ENCODE measurements at places on chromosomes 5 and 9.

- no peak for DNase-seq
Measured at GRCh38 chr5:130964231-130965202, 200.5 kb downstream of the HINT1 start.

- no peak for DNase-seq
Measured at GRCh38 chr9:27749838-27750237, 176.6 kb upstream of the C9orf72 start.

- no peak for DNase-seq
Measured at GRCh38 chr9:127778280-127779135, at the start of gene SH2D3C. TSS of gene SH2D3C (minus strand) at chr9:127778666. CDS start at chr9:127778627, 39 bp downstream.

DNA sequence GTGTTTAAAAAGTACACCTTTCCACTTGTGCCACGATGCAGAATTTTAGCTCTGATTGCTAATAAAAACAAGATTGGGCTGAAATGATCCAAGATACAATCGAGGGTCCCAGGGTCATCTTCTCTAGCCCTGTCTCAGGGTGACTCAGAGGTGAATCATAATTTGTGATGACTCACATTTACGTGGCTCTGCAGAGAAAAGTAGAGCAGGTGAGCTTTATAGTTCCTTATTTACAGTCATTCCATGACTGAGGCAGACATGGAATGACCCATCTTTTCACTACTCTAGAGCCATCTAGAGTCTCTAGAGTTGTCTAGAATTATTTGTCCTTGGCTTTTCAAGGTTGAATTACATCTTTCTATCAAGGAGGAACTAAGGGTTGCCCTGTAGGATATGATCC lies 155.2 kb downstream of the GAS1 start:
- DNase-seq = peak; percentile 48

DNA sequence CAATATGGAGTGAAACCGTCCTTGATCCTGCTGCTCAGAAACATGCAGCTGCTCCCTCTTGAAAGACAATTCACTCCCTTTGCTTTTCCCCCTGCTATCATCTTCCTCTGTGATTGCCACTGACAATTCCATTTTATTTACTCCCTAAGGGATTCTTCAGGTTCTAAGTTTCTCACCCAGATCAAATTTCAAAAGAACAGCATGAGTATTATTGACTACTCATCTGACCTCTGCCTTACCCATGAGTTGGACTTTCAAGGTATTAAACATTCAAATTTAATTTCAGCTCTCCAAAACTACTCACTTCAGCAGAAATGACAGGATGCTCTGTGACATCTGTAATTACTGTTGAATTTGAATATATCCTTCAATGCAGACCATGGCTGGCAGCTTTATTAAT lies 236.5 kb upstream of the HAPLN1 start:
- no peak for DNase-seq

DNA sequence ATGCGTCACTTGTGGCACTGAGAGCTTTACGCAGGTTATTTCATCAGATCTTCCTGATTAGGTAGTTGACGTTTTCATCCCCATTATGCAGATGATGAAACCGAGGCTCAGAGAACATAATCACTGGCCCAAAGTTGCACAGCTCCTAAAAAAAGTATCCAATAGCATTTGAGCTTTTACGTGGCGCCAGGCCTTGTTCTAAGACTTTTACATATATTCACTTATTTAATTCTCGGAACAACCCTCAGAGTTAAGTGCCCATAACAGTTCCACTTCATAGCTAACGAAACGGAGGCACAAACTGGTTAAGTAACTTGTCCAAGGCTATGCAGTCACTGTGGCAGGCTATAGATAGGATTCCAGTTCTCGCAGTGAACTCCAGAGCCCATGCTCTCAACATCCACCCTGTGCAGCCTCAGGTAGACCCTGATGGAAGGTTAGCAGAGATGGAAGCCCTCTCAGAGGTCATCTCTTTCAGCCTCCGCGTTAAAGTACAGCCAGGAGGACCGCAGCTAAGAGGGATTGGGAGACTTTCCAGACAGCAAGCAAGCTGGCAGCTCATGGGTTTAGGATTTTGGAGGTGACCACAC lies 39.3 kb downstream of the AMBP start:
- DNase-seq = no peak

- DNase-seq = no peak
Measured at GRCh38 chr5:166772770-166773169, 1518.7 kb upstream of the WWC1 start.

GRCh38 chr5:35131723-35132122 lies 84.0 kb upstream of the AGXT2 start:
- no peak for DNase-seq

GRCh38 chr5:96538808-96539250 lies 105.8 kb upstream of the PCSK1 start:
- DNase-seq = no peak

DNA sequence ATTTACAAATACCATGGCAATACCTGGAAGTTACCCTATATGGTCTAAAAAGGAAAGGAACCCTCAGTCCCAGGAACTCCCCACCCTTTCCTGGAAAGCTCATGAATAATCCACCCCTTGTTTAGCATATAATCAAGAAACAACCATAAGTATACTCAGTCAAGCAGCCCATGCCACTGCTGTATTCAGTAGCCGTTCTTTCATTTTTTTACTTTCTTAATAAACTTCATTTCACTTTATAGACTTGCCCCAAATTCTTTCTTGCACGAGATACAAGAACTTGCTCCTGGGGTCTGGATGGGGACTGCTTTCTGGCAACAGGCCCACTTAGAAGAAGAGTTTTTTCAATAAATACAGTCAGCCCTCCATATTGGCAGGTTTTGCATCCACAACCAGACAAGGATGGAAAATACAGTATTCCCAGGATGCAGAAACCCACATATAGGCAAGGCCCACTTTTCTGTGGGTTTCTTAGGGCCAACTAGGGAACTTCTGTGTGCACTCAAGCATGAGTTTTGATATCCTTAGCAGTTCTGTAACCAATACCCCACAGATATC lies 2.8 kb upstream of the TBCA start:
- no peak for DNase-seq

- DNase-seq = no peak
Measured at GRCh38 chr5:171462928-171463861, 43.7 kb downstream of the FGF18 start.

DNA sequence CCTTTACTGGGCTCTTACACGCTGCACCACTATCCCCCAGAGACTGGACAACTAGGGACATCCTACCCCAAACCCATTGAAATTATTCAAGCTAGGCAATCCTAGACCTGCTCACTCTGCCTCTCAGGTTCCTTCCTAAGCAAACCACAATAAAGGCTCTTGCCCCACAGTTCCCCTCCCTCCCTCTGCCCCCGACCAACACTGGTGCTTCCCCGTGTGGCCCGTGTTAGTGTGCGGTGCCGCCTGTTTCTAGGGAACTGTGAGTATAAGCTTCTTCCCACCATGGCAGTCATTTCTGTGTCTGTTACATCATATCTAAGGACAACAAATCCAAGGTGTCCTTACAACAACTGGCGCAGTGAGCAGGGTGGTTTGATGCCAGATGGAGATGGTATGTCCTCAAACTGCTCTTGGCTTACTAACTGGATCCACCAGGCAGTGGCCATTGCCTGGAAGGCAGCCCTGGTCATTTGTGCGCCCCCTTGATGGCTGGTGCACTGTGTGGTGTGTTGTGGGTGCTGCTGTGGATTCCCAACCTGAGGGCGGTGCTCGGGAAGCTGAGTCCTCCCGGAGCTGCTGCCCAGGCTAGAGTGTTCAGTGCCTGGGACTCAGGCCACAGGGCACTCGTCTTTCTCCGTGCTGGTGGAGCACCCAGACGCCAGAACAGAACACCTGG lies 8.4 kb upstream of the MXD3 start:
- no peak for DNase-seq

DNA sequence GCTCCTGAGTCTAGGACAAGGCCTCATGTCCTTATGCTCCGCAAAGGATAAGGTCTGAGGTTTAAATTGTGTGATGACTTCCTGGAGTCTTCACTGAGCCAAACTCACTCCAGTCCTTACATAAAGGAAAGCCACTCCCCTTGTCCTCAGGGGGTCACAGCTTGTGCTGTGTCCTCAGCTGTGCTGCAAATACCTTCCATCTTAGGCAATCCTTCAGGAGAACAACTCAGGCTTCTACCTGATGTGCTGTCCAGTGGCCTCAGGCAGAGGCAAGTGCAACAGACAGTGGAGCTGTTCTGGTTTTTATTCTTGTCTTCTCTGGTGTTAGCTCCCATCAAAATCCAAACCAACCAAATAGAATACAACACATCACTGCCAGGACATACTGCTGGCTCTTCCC lies 151.5 kb downstream of the TAF11L14 start:
- DNase-seq = no peak

- no peak for DNase-seq
Measured at GRCh38 chr9:135945969-135946368, 15.2 kb downstream of the UBAC1 start.

GRCh38 chr5:75472973-75473372 lies 38.5 kb downstream of the CERT1 start:
- no peak for DNase-seq

DNA sequence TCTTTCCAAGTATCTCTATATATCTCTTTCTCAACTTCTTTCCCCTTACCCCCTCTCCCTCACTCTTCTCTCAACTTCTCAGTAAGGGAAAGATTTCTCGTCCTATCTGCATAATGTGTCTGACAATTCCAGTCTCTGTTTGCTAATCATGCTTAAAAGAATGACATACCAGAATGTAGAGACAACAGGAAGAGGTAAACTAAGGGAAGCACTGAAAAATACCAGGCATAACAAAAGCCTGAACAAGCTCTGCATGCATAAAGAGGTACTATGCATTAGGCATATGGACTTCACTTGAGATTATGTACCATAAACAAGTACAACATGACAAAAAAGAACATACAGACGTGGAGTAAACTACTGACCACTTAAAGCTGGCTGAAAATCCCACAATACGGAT lies 62.6 kb downstream of the SEMA5A start:
- no peak for DNase-seq

DNA sequence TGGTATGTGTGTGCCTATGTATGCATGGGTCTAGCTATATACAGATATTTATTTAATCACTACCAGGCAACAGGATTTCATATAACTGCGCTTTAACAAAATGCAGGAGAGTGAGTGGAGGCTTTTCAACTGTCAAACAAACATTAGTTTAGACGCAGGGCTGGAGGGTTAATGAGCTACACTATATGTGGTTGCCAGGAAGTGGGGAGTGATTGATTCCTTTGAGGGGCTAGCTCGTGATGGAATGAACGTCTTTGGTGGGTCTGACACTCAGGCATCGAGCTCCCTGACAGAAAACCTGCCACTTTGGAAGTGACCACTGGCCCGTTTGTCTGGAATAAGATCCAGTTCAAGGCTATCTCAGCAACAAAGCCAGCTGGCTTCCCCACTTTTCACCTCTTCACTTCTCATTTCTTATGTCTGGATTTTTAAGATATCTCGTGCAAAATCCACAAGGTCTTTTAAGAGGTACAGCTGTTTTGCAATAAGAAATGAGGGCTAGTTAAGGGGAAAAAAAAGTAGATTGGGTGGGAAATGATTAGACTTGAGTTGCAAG lies 78.0 kb downstream of the CFAP77 start:
- DNase-seq = no peak

DNA sequence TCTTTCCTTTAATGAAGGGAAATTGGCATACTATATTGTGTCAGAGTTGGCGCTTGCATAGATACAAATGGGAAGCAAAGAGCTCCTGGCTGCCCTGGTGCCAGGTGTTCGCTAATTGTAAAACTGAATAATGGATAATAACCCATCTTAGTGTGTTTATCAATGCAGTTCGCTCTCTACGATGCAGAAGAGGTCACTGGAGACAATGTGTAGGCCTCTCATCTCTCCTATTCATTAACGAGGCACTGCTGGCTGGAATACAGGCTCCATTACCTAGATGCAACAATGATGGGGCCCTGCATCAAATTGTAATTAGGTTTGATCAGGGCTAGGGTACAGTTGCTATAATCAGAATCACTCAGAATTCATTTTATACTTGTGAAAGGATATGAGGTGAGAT lies 171.0 kb downstream of the RMI1 start:
- DNase-seq = no peak

DNA sequence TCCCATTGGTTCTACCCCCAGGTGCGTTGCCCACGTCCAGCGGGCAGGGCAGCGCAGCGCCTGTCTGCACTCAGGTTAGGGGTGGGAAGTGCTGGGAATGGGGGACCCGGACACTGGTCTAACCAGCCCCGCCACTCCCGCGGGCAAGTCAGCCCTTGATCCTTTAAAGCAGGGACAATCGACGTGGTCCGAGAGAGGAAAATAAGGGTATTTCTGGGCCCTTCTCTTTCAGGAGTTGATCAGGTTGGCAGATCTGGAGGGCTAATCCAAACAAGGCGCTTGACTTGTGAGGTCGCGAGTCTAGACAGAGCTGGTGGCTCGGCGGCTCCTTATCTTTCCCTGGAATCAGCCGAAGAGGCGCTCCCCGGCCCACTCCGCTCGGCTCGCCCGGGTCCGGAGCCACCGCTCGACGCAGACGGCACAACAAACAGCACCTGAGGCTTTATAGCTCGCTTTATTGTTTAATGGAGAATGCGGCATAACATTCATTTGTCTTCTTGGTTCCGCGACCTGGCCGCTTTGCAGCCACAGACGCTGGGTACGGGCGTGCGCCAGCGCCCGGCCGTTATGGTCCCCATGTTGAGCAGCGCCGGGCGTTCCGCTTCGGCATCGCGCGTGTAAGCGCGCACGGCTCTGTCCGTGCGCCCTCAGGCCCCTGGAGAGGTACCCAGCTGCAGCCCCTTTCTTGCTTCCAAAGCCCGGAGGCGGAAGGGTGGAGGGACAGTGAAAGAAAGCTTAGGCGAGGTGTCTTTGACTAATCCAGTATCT lies 15.8 kb downstream of the ISL1 start:
- no peak for DNase-seq

DNA sequence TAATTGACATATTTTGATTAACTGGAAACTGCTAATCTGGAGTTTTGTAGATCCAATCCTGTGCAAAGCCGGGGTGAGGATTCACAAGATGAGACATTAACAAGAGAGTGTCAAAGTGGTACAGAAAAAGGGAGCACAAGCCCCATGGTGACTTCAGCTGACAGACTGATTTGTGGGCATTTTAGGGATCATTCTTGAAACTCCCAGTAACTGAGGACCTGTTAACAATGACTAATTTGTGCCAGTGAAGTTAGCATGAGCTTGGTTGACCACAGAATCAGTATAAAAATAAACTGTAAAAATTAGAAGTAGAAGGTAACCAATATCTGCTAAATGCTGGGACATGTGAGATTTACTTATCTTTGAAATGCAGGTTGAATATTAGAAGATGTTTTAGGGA lies 1578.3 kb downstream of the EFNA5 start:
- DNase-seq = no peak

- DNase-seq = no peak
Measured at GRCh38 chr5:101590384-101590783, 687.3 kb upstream of the ST8SIA4 start.

- no peak for DNase-seq
Measured at GRCh38 chr5:119453040-119453373, 710 bp downstream of the HSD17B4 start.

All from keratinocyte (primary cell).